ENCODE measurements at places on chromosomes 13 and 19. TPM values are rescaled to one million over a fixed set of nuclear protein-coding genes. Genes with fewer than 3 reads are reported as not detected.
A peak's percentile ranks its signal among the peaks of the same experiment; 100 is the strongest.

- no peak for DNase-seq
These were observed 122.2 kb downstream of the KDM4B start for GRCh38 chr19:5091018-5091683.

Gene GPC6
- polyA plus RNA-seq = 4.1 TPM

- peak; percentile 24 for DNase-seq
These were observed 606.8 kb downstream of the DACH1 start for GRCh38 chr13:71260246-71260645.

Gene S1PR4
- polyA plus RNA-seq = 0.34 TPM

DNA sequence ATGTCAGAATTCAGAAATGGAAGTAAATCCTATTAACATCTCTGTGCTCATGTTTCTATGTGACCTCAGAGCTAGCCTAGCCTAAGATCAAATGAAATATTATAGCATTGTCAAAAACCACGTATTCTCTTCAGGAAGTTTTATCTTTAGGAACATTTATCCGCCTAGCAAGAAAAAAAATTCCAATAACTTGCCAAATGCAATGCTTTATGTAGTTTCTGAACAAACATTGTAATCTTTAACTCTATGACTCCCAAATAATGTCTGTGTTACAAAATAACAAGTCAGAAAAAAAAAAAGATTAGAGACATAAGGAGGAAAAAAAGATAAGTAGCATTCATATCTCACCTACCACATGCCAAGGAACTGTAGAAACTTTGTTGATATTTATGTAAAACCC lies 18.4 kb upstream of the IPO5 start:
- no peak for DNase-seq

DNA sequence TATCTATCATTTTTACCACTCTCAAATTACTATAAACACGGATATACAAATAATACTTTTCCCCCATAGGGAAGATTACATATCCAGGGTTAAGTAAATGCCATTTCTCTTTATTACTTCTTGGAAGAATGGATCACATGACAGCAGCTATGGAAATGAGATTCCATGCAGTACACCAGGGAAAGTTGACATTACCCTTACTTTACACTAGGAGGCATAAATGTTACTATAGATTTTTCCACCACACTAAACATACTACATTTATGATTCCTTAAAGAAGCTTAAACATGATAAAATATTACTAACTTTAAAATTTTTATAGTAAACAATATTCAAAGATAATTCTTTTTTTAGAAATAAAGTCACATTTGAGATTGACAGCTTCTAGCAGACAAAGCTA lies 611.4 kb downstream of the PCDH9 start:
- peak; percentile 11 for DNase-seq

- DNase-seq = peak; percentile 62
These were observed 9.3 kb downstream of the IRF2BP1 start for GRCh38 chr19:45876411-45877197.

Gene KLF12
- polyA plus RNA-seq = 19.6 TPM

GRCh38 chr13:50131920-50132903 lies 117.0 kb downstream of the KCNRG start:
- no peak for DNase-seq

- no peak for DNase-seq
These were observed 16.8 kb upstream of the RCBTB2 start for GRCh38 chr13:48549658-48550057.

DNA sequence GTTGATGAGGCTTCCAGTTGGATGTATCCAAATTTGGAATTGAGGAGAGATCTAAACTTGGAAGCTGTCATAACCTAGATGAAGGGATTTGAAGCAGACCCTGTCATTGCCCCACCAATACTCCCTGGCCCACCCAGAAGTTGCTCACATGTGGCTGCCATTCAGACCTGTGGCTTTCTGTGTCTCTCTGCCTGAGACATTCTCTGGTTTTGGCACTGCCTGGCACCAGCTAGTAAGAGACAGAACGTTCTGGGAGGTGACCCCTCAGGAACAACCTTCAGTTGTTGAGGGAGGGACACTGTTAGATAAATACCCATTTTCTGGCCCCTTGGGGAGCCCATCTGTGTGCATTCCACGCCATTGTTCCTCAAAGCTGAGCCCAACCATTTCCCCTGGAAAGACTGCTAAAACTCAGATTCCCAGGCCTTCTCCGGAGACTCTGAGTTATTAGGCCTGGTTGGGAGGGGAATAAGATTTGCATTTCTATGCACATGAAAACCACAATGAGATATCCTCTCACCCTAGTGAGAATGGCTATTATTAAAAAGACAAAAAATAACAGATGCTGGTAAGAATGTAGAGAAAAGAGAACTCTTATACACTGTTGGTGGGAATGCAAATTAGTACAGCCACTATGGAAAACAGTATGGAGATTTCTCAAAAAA lies 290.4 kb downstream of the TSHZ3 start:
- no peak for DNase-seq

- no peak for DNase-seq
These were observed 8.9 kb downstream of the CACNG8 start for GRCh38 chr19:53971673-53972072.

- DNase-seq = no peak
These were observed 1.5 kb downstream of the FNDC3A start for GRCh38 chr13:48977286-48977625.

All from hindlimb muscle (tissue), 1 donor.